ENCODE measurements at places on chromosomes 6 and 20.

DNA sequence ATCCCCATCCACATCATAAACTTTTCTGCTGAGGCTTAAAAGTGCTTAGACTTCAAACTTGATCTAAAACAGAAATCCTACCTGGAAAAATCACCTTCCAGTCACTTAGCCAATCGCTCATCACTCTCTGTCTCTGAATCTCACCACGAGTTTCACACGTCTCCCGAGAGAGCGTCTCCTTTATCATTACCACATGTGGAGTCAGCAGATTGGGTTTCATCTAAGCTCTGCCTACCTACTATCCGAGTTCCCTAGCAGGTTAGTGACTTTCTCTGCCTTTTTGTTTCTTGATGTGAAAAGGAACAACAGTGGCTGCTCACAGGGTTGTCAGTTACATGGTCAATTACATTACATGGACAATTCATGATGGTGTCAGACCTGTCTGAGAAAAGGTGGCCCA, 286.2 kb downstream of the ESR1 start:
- DNase-seq: no peak

GRCh38 chr6:45518013-45518720, 140.4 kb upstream of the SUPT3H start:
- no peak for DNase-seq

GRCh38 chr6:116057766-116058165, 2.9 kb downstream of the FRK start:
- no peak for DNase-seq

GRCh38 chr6:3122823-3123182, 4.3 kb downstream of the BPHL start:
- no peak for DNase-seq

- peak; percentile 76 for DNase-seq
These were observed 7.8 kb upstream of the LCA5 start for GRCh38 chr6:79544939-79545450.

GRCh38 chr6:108942556-108943492, 94.6 kb downstream of the ARMC2 start:
- no peak for DNase-seq

GRCh38 chr6:66103954-66104353, 396.9 kb upstream of the EYS start:
- DNase-seq: peak; percentile 83

DNA sequence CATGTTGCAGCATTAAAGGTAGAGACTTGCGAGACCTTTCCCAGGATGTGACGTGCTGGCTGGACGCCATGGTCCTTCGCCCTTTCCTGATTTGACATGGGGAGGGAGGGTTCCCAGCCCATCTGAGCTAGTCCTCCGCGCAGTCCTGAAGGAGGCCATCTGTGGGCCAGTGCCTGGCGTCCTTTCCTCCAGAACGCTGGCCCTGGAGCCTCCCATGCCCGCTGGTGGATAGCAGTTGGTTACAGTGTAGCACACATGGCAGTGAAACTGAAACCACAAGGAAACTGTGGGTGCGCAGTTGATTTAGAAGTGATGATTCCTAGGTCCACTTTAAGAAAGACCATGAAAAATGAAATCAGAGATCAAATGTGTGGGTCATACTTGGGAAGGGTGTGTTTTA, 193.7 kb downstream of the CDH4 start:
- DNase-seq: no peak

DNA sequence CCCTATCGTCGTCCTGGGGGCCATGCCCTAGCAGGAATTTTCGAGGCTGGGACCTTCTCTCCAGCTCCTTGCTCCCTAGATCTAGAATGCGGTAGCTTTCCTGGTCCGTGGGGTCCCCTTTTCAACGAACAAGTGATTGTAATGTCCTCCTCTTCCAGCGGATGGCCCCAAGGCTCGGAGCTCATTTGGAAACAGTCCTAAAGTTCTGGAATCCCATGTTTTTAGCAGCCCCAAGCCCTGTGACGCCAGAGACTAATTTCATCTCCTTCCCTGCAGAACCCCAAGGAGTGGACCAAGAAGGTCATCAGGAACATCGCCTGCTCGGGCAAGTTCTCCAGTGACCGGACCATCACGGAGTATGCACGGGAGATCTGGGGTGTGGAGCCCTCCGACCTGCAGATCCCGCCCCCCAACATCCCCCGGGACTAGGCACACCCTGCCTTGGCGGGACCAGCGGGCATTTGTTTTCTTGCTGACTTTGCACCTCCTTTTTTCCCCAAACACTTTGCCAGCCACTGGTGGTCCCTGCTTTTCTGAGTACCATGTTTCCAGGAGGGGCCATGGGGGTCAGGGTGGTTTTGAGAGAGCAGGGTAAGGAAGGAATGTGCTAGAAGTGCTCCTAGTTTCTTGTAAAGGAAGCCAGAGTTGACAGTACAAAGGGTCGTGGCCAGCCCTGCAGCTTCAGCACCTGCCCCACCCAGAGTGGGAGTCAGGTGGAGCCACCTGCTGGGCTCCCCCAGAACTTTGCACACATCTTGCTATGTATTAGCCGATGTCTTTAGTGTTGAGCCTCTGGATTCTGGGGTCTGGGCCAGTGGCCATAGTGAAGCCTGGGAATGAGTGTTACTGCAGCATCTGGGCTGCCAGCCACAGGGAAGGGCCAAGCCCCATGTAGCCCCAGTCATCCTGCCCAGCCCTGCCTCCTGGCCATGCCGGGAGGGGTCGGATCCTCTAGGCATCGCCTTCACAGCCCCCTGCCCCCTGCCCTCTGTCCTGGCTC, 48.5 kb downstream of the PYGB start:
- DNase-seq: peak; percentile 13

- DNase-seq: peak; percentile 18
These were observed 115.9 kb downstream of the QRSL1 start for GRCh38 chr6:106745197-106745770.

DNA sequence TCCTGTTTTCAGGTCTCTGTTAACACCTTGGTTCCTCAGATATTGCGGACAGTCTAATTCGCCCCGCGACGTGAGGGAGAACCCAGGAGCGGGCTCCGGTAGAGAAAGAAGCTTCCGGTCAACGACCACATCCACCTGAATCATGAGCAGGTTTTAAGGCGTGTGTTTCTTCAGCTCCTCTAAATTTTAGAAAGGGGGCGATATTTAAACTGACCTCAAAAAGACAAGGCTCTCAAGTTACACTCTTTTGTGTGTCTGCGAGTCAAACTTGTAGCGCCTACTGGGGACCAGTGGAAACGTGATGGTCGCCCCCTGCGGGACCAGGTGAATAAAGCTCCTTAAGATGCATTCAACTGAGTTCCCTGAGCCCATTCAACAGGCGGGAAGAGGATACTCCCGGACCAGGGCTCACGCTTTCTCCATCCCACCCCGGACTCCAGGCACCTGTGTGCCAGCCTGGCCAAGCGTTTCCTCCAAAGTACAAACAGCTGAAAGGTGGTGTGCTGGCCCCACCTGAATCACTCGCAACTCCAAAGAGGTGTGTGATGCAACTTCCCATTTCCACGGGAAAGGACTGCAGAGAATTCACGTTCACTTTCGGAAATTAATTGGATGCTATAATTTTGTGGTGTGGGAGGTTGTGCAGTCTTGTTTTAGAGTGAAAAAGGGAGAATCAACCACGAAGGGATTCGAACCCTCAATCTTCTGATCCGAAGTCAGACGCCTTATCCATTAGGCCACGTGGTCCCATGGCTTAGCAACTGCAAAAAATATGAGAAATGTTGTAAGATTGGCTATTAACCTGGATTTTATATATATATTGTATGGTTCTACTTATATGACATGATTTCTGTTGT, 17.0 kb downstream of the GPX5 start:
- DNase-seq: peak; percentile 86

- no peak for DNase-seq
These were observed 66.4 kb downstream of the PLEKHG1 start for GRCh38 chr6:150666071-150666470.

- DNase-seq: no peak
These were observed 14.4 kb upstream of the TTPAL start for GRCh38 chr20:44461142-44461802.

- DNase-seq: no peak
These were observed 403.1 kb upstream of the ID4 start for GRCh38 chr6:19434065-19434464.

- DNase-seq: no peak
These were observed 6.3 kb upstream of the CSE1L start for GRCh38 chr20:49039854-49040253.

- DNase-seq: no peak
These were observed 173.1 kb upstream of the KCNK16 start for GRCh38 chr6:39495640-39496039.

- DNase-seq: no peak
These were observed 224.3 kb downstream of the TMEM242 start for GRCh38 chr6:157098999-157099398.

- no peak for DNase-seq
These were observed 2.0 kb downstream of the ATXN1 start for GRCh38 chr6:16759181-16759645.

GRCh38 chr6:18306977-18307376, 42.6 kb upstream of the DEK start:
- peak; percentile 5 for DNase-seq

- no peak for DNase-seq
These were observed 220.5 kb downstream of the SYNE1 start for GRCh38 chr6:152416652-152417051.

DNA sequence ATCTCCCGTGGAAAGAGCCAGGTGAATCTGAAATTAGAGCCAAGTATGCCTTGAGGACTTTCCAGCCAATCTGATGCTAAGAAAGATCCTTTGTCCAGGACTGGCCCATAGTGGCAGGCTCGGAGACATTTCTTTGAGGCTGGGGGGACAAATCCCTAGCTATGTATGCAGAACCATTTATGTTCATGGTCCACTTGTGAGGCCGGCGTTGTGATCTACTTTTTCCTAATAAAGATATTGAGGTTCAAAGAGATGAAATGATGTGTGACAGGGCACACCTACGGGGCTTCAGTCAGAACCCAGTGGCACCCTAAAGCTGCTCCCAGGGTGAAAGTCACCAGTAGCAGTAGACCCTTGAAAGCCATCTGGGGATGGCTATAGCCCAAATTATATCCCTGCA, 120.3 kb upstream of the MAFB start:
- no peak for DNase-seq

DNA sequence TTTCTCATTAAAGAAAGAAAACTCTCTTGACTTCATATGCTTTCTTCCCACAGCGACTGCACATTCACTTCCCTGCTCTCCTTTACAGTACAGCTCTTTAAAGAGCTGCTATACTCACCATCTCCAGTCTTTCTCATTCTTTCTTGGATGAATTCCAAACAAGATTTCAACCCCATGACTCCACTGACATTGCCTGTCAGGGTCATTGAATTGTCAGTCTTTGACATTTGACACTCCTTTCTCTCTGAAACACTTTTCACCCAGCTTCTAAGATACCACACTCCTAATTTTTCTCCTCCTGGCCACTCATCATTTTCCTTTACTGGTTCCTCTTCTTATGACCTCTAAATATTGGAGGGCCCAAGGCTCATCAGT, 811 bp upstream of the ARMH2 start:
- DNase-seq: no peak

- peak; percentile 77 for DNase-seq
These were observed 214.8 kb upstream of the MMS22L start for GRCh38 chr6:97497713-97498331.

DNA sequence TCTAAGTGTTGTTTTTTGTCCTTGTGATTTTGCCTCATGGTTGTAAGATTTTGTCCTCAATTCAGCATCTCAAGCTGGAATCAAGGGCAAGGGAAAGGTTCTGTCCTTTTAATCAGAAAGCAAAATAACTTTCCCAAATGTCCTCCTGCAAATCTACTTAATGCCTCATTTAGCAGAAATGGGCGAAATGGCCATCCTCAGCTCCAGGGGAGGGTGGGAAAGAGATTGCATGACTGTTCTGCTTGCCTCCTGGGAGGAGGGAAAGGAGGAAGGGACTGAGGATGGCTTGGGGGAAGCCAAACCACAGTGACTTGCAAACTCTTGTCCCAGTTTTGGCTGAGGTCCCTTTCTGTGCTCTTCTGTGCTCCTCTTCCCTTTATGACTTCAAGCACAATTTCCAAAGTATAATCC, 43.4 kb downstream of the TNFAIP3 start:
- no peak for DNase-seq

DNA sequence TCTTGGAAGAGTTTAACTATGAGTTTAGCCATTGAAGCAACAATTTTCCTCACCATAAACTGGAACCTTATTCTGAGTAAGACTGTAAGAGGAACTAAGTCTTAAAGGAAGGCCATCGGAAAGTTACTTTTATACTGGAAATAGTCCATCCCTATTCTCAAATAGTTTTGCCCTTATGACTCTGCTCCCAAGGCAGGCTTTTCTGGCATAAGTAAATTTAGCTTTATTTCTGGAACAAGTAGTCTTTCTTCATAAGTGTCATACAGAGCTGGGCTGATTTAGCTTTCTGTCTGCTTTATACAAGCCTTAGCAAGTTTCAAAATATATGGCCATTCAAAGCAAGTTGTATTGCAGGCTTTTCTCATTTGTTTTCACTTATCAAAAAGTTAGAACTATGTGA, 328.1 kb downstream of the HACE1 start:
- DNase-seq: no peak

GRCh38 chr6:27752038-27752885, 159.9 kb downstream of the OR2B2 start:
- DNase-seq: peak; percentile 88

DNA sequence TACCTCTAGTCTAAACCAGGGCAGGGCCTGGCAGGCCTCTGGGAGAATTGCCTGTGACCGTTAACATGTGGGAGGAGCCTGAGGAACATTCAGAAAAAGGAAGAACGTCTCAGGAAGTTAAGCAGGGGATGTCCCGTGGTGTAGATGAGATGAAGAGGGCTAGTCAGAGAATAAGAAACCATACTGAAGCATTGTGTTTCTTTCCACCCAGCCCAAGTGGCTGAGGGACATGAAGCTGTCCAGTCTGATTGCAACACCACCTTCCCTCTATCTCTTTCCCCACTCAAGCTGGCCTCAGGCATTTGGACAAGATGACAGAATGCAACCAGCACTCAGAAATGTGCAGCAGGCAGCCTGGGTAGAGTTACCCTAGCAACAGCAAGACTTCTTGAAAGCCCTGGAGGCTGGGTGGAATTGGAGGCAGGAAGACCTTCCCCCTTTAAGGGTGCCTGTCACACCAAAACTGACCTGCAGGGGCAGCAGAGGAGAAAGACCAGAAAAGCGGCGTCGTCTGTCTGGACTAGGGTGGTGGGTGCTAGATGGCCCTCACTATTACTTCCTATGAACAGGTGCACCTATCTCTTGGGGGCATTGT, 186.1 kb downstream of the UNC5CL start:
- DNase-seq: peak; percentile 9

DNA sequence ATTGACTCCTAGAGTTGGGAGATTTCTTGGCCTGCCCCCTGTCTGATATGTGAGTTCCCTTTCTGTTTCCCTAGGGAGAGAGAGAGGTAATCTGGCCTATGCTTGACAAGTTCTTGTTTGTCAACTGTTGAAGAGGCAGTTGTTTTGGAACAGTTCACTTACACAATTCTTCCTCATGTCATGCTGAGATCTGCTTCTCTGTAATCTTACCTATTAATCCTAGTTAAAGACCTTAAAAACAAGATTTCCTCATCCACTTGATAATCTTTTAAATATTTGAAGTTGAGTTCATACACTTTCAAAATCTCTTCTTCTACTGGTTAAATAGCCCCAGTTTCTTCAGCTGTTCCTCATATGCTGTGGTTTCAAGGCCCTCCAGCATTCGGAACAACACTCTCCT, 89.9 kb downstream of the FIG4 start:
- DNase-seq: no peak

- DNase-seq: peak; percentile 68
These were observed 698 bp downstream of the FAM210B start for GRCh38 chr20:56359212-56360132.

- DNase-seq: no peak
These were observed 175.9 kb upstream of the GJE1 start for GRCh38 chr6:141956868-141957267.
